ENCODE measurements at places on chromosomes 1 and 21. TPM values are rescaled to one million over a fixed set of nuclear protein-coding genes. Genes with fewer than 3 reads are reported as not detected.

Gene GCSAML
- 1.2 TPM for total RNA-seq

Gene TGFB2
- 9.1 TPM for total RNA-seq

DNA sequence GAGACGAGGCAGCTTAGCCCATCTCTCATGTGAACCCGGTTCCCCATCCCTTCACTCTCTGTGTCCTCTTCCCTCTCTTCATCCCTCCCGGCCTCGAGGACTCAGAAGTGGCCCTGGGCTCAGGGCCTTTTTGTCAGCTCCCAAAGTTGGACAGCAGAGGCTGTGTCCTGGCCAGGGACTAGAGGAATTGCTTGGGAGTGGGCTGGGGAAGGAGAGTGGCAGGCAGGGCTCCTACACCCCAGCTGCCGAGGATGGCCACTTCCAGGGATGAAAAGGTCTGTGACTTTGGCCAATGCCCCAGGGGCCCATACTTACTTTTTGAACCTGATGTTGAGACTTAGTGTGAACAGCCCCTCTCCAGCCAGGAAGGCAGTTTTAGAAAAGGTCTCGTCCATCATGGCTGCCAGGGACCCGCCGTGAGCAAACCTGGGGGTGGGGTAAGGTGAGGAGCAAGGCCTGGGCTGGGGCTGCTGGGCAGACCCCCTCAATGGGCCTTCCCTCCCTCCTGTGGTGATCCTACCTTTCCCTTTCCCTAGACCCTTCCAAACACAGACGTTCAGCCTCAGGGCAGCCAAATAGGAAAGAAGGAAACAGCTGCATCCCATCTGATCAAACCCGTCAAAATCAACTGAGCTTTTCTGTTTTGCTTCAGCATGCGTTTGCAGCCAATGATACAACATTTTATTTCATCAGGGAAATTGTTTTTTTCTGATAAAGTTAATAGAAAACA lies 5.5 kb downstream of the THEM5 start:
- H3K36me3 ChIP-seq = no peaks in the 10 kb centered on the region
- no peaks in the 10 kb centered on the region for H3K27me3 ChIP-seq
- H3K27ac ChIP-seq = no peak overlapping the region
- no peak overlapping the region for H3K4me3 ChIP-seq
- DNase-seq = no peak

- DNase-seq = no peak
- H3K4me1 ChIP-seq = peaks cover 10% of the 10 kb centered on the region
- H3K27ac ChIP-seq = no peak overlapping the region
- H3K4me3 ChIP-seq = peak overlapping the region; percentile 89
- no peaks in the 10 kb centered on the region for H3K36me3 ChIP-seq
These were observed 28.1 kb downstream of the RABIF start for GRCh38 chr1:202860744-202861419.

DNA sequence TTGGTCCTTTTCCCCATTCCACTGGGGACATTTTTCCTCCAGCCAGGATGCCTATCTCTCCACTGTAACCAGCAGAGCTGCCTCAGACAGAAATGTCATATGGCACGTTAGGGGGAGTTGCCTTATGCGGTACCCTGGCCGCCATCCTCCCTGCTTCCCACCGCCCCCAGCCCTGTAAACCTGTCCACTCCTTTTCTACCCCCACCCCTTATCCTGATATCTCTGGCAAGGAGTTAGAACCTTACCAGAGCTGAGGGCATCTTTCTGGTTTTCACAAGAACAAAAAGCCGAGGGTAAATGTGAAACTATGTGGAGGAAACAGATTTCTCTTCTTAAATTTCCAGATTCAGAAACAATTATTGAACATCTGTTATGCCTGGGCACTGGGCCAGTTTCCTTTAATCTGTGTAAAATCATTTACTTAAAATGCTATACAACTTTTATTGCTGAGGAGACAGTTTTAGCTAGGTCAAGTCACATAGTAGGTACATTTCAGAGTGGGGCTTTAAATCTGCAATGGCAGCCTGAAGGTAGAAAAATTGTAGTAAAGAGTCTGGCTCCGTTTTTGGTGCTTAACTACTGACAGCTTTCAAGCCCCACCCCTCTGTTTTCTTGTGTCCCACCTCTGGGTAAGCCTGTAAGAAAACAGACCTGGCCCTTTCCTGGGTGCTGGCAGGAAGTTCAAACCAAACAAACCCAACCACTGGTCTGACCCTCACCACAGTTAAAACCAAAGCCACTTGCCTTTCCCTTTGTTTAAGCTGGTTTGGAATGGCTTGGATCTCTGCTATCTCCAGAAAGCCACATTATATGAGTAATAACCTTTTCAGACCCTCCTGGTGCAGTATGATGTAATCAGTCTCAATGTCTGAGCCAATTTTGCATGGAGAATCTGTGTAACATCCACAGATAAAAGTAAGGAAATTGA lies 319.0 kb downstream of the HHAT start:
- no peak overlapping the region for H3K27ac ChIP-seq
- no peaks in the 10 kb centered on the region for H3K4me1 ChIP-seq
- DNase-seq = no peak
- no peak overlapping the region for H3K4me3 ChIP-seq
- no peaks in the 10 kb centered on the region for H3K27me3 ChIP-seq
- no peaks in the 10 kb centered on the region for H3K36me3 ChIP-seq

DNA sequence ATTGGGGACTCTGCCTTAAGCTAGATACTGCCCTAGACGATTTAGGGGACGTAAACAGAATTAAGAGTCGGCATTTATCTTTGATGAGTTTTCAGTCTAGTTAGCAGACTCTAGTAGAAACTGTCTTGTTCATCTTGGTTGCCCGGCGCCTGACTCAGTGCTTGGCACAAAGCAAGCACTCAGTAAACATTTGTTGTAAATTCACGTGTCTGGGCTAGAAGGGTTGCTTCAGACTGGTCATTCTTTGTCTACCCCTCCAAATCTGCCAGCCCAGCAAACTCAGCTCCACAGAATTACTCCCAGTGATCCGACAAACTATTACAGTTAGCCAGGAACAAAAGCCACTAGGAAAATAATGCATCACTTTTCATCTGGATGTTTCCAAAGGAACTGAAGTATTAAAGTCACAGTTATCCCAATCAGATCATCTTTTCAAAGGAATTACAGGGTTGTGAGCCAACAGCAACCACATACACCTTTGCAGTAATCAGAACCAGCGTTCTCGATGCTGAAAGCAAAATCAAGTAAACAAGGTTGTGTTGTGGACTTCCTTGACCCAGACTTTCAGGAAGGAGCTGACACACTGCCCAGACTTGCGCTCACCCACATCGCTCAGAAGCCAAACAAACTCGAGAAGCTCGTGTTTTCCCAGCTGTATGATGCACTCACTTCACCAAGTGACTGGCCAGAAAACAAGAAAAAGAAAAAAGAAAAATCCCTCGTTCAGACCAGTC lies 66.5 kb upstream of the GADD45A start:
- H3K27ac ChIP-seq = peak overlapping the region; percentile 85
- H3K4me1 ChIP-seq = peaks cover 57% of the 10 kb centered on the region
- H3K4me3 ChIP-seq = peak overlapping the region; percentile 56
- no peaks in the 10 kb centered on the region for H3K27me3 ChIP-seq
